ENCODE measurements at places on chromosomes 7 and 10. TPM values are rescaled to one million over a fixed set of nuclear protein-coding genes. Genes with fewer than 3 reads are reported as not detected.

DNA sequence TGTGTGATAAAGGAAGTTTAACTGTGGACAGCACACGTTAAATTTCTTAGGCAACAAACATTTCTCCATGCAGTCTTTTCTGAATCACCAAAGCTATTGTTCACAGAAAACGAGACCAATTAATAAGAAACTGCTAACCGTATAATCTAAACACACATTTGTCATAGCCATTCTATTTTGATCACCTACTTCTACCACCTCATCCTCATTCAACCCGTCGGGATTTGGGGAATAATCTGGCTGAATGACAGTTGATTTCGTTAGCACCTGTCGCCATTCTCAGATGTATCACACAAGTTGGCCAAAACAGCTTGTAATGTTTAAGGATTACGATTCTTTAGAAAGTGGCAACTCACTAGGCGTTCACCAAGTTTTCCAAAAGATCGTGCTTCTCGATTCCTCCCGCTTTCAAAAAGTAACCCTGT is 1.2 kb downstream of the EZH2 start:
- peak; percentile 20 for DNase-seq

DNA sequence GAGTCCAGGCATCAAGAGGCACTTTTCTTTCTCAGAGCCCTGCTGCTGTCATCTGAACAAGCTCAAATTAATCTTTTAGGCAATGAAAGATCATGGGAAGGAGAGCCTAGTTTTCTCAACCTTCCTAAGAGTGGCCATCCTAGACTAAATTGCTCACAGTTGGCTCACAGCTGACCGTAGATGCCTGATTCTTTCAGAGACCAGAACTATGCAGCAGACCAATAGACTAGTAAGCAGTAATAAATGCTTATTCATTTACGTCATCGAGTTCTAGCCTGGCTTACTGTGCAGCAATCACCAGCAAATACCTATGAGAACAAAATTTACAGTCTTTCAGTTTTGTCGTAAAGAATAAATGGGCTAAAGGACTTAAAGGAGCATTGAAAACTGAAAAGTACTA is 602.9 kb upstream of the GHITM start:
- no peak for DNase-seq

DNA sequence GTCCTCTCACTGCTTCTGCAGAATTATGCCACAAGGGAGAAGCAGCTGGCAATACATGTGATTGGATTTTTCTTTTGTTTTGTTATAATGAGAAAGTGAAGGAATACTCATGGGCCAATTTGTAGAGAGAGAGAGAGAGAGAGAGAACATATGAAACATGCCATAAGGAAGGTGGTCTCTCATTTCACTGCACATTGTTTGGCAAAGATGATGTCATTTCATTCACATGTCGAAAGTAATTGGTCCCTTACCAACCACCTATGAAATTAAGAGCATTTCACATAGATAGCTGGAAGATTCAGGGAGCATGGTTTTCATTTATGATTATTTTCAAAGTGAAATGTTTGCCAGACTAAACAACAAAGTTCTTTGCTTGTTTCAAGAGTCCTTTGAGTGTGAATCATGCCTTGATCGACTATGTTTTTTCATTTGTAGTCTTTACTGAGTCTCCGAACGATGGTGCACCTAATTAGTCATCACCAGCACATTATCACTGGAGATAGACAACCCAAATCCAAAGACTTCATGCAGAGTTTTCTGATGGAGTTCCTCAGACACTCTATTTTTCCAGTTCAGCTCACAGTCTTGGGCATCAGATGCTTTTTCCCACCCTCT is 130.1 kb upstream of the ZEB1 start:
- DNase-seq, result no peak

DNA sequence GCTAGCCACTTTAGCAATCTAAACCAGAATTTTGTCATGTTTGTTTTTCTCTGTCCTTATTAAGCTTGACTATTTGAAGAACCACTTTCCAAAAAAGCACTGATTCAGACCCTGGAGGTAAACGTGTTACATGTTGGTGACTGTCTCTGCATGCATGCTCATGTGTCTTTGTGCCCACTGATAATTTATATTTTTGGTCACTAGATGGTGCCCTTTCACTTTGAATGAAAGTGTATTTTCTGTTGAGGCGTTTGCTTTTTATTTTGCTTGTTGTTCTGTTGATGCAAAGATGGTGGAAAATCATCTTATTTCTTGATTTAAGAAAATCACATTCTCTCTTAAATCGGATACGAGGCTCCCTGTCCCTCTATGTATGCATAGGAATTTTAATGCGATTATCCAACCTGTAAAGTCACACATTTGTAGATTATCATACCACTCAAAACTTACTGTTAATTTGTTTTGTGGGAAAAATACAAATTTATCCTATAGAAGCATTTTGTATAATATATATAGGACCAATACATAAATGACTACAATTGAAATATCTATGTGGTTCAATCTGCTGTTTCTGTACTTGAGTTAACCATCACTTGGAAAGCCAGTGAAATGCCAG is 269.3 kb downstream of the BICC1 start:
- no peak for DNase-seq

The CYP3A7 gene
- not detected for total RNA-seq

DNA sequence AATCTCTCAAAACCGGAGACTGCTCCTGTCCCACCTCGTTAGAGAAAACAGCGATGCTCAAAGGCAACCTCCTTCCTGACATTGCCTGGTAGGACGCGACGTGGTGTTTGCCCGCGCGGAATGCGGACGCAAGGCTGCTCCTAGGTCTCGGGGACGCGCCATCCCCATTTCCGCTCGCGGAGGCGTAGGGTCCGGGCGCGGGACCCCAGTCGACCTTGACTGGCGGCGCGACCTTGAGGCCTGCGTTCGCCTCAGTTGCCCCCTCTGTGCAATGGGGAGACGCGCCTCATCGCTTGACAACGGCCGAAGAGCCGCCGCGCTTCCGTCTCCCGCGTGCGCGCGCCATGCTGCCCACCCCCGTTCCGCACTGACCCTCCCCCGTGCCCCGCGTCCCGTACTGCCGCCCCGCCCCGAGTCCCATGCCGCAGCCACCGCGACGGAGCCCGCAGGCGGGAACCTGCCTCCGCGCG is 412 bp upstream of the PPIA start:
- no peak for DNase-seq

DNA sequence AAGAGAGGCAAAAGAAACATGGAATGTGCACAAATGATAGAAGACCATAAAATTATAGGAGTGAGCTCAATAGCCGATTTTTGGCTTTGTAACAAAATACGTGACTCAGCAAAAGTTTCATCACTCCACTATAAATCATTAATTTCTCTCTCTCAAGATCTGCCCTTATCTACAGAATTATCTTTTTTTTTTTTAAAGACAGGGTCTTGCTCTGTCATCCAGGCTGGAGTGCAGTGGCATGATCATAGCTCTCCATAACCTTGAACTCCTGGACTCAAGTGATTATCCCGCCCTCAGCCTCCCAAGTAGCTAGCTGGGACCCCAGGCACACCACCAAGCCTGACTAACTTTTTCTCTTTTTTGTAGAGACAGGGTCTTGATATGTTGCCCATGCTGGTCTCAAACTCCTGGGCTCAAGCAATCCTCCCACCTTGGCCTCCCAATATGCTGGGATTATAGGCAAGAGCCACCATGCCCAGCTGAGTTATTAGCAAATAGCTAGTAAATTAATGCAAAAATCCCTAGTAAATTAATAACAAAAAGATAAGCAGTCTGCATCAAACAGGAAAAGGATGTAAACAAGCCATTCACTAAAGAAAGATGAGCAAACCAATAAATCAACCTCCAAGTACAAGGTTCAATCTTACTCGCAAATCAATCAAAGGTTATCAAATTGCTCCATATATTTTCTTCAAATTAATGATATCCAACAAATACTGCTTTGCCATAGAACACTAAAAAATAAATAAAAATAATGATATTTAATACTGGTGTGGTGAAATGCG is 450.7 kb downstream of the PARD3 start:
- no peak for DNase-seq

The ACTL6B gene
- total RNA-seq, result not detected

The TET1 gene
- total RNA-seq, result 0.57 TPM

GRCh38 chr10:118547282-118547681 is 48.2 kb downstream of the PRLHR start:
- no peak for DNase-seq

The SLC4A2 gene
- total RNA-seq, result 76.7 TPM

The GPR15LG gene
- 515 TPM for total RNA-seq

GRCh38 chr10:73997461-73997786 is 492 bp upstream of the VCL start:
- no peak for DNase-seq

- DNase-seq, result no peak
These were observed 77.7 kb upstream of the DIP2C start for GRCh38 chr10:767211-767610.

GRCh38 chr10:101139421-101139911 is 8.4 kb downstream of the TLX1 start:
- DNase-seq, result no peak

GRCh38 chr7:153152801-153153422 is 393.4 kb downstream of the ACTR3B start:
- DNase-seq, result no peak

GRCh38 chr10:69323622-69324021 is 45.3 kb downstream of the HK1 start:
- no peak for DNase-seq

GRCh38 chr7:151864081-151864480 is 12.8 kb downstream of the PRKAG2 start:
- no peak for DNase-seq

The SFXN2 gene
- 27.6 TPM for total RNA-seq

DNA sequence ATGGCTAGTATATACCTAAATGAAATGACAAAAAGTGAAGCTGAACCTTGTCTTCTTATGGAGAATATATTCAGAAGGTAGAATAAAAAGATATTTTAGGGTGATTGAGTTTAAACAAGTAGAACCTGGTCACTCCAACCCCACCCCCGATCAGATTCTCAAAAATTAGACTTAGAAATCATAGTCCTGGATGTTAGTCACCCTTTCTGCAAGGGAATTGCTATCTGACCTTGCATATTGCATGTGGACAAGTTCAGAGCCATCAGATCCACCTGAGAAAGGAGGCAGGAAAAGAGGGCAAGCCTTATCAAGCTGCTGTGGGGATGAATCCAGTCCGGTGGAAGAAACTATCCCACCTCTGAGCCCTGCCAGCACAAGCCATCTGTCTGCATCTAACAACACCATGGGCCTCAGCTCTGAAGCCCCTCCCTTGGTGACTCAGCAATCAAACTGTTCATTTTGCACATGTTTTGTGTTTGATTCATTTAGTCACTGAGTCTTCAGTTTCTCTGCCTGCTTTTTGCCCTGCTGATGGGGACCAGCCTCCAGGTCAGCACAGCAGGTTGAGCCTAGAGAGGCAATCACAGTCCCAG is 727.3 kb downstream of the AUTS2 start:
- no peak for DNase-seq

DNA sequence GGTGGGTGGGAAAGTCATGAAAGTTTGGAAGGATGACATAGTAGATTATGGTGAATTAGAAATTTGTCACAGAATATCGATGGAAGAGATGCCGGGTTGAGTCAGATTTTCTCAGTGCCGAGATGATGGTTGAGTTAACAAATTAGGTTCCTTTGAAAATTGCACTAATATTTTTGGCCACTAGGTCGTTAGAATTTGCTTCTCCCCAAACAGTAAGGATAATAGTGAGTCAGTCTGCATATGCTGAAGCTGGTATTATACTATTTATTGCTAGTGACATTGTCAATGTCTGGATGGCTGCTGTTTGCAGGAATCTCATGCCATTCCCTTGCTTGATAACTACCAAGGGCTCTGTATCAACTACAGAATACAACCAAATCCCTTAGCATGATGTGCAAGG is 37.7 kb upstream of the MINDY3 start:
- no peak for DNase-seq

- DNase-seq, result no peak
These were observed 672.2 kb downstream of the INHBA start for GRCh38 chr7:41030673-41031072.

The POLR2J3 gene
- 32.9 TPM for total RNA-seq

- no peak for DNase-seq
These were observed 3.2 kb downstream of the OPN4 start for GRCh38 chr10:86657396-86658011.

GRCh38 chr7:50868426-50869100 is 85.9 kb upstream of the GRB10 start:
- no peak for DNase-seq

GRCh38 chr10:34773636-34774630 is 41.2 kb downstream of the PARD3 start:
- no peak for DNase-seq

DNA sequence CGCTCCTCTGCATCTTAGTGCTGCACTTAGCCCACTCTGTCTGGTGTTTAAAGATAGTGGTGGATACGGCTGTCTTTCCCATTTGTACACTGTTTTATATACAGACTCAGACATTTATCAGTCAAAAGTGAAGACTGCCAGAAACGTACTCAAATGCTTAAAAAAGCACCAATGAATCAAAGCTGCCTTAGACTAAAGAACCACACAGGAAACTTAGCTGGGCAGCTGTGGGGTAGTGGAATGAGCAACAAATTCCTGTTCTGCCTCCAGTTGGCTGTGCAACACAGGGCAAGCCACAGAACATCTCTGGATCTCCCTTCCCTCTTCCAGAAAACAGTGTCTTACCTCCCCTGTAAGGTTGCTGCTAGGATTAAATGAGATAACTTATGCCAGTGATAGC is 76.0 kb downstream of the ATXN7L1 start:
- DNase-seq, result no peak

- peak; percentile 56 for DNase-seq
These were observed 7.3 kb upstream of the KLHDC10 start for GRCh38 chr7:130063036-130063435.

DNA sequence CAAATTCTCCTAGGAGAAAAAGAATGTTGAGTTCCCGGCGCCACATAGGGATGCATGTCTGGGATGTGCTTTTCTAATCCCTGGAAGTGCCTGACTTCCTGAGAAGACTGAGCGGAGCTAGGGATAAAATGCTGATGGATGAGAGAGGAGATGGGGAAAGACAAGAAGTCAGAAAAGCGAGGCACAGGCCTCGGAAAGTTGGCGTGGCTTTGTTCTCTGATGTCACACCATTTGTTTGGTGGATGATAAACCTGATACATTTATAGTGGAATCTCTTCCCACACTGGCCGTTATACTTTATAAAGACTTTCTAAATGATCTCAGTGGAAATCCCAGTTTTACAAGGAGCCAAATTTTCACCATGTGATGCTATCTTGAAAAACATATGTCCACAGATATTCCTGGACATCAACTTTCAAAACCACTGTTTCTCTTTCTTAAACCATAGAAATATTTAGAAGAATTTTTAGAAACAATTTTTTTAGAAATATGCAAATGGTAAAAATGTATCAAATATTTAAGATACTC is 188.8 kb upstream of the SVIL start:
- no peak for DNase-seq

GRCh38 chr7:157248659-157249058 is 88.1 kb upstream of the DNAJB6 start:
- DNase-seq, result no peak

The ANK3 gene
- total RNA-seq, result 82.8 TPM

GRCh38 chr7:41648501-41648900 is 54.4 kb downstream of the INHBA start:
- no peak for DNase-seq

GRCh38 chr10:119379466-119380071 is 162.9 kb downstream of the RGS10 start:
- DNase-seq, result no peak

- peak; percentile 22 for DNase-seq
These were observed 11.5 kb upstream of the MICU1 start for GRCh38 chr10:72637398-72637857.
